ENCODE measurements at places on chromosomes 4 and X.

- DNase-seq: no peak
Observed at GRCh38 chr4:94947681-94948108, 189.9 kb downstream of the BMPR1B start.

GRCh38 chr4:40206426-40206825, 9.6 kb downstream of the RHOH start:
- DNase-seq: no peak

DNA sequence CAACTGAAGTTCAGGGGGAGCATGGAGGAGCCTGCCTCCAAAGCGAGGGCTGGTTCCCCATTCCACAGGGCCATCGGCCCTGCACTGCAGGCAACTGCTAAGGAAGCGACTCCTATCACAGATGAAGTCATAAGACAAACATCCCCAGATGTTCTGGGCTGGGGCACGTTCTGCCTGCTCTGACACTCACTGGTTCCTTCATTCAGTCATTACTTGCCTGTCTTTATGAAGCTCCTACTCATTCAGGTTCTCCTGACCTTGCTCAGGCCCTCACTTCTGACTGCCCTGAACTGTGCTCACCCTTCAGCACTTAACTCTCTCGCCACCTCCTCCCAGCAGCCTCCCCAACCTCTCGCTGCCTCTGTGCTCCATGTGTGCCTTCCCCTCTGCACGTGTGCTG, 2.5 kb upstream of the SLC2A9 start:
- DNase-seq: no peak

DNA sequence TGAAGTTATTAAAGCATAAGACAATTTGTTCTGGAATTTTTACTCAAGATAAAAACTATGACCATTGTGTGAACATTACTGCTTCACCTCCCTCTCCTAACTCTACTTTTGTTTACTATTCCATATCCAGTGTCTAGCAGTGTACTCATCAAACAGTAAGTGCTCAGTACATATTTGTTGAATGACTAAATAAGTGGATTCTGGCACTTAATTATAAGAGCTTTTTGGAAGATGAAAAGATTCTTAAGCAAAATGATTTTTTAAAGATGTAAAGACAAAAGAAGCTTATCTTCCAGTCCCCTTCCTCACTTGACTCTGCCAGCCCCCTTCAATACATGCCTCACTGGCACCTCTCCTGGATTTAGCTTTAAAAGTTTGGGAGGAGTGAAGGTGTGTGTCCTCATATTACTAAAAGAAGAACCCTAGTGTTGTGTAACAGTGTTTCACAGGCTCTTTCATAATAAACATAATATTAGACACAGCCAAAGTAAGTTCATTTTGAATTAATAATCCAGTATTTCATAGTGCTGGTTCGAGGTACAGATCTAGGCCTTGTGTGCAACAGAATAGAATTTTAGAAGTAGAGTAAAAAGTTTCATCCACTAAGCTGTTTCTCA, 53.0 kb downstream of the GAB1 start:
- no peak for DNase-seq

DNA sequence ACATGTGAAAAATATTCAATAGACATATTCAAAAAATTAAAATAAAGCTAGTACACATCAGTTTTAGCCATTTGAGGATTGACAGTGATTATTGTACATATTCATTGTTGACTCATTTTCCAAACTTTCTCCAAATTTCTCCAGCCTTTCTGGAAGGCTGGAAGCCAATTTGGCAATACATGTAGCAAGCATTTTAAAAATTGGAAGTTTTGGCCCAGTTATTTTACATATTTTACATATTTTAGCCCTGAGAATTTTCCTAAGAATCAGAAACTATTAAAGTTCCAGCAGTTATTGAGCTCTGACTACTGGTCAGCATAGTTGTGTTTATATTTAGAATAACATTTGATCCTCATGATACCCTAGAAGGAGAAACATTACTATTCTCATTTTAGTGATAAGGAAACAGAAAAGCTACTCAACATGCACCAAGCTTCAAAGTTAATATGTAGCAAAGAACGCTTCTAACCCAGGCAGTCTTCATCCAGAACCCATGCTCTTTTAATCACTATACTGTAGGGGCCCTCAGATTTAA, 3.2 kb downstream of the CABS1 start:
- no peak for DNase-seq

DNA sequence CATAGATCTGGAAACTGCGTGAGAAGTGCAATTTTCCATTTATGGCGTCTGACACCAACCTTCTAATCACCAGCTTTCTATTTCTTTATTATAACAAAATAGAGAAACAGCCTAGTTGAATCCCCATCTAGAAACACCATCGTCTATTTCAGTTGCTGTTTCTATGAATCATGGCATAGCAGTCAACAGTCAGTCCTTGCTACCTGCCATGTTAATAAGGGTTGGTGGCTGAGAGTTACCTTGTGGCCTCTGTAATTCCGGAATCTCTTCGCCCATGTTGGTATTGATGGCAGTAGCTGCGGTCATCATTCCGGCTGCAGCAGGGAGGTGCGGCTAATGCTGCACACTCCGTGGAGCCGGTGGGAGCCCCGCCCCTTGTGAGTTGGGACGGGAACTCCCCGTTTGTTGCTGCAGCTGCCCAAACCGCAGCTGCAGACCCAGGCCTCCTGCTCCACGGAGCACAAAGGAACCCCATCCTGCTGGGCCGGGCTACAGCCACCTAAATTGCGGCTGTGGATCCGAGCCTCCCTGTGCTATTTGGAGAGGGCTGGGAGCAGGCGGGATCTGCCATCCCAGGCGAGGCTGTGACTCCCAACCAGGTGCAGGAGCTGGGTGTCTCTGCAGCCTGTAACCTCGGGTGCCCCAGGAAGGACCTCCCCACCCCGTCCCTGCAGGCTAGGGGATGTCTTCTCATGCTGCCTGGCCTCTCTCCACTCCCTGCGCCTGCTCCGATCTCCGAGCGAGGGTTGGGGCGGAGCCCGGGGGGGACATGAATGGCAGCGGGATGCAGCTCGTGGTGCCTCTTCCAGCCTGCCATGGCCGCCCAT, 115.4 kb upstream of the STK26 start:
- no peak for DNase-seq

DNA sequence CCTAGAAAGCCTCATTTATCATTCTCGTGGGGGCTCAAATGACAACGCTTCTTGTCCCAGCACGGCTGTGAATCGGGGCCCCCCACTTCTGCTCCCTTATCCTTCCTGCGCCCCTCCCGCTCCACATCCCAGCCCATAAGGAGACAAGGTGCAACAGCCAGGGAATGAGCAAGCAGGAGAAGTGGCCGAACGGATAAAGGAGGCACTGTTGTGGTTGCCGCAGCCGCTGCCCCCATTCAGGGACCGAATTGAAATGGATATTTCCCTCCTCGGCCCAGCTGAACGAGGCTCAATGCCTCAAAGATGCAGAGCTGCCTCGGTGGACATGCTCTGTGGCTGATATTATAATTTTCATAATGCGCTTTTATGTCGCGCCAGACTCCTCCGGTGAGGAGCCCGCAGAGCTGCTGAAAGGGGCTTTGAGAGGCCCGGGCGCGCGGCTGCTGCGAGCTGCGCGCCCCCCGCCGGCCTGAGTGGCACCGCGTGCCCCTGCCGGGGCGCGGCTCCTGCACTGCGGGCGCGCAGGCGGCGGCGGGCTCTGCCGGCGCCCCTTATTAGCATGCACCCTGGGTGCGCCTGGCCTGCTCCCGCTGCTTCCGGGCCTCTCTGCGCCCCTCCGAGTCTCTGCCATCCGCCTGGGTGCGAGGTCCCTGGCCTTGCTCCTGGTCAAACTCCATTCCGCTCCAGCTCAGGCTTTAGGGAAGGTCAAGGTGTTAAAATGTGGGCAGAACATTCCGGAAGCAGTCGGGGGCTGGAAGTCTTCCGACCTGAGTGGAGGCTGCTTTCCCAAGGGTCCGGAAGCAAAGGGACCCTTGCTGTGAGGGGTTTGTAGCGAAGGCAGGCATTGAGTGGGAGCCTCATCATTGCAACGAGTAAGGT, 68.2 kb upstream of the TMEM33 start:
- no peak for DNase-seq

- no peak for DNase-seq
Observed at GRCh38 chrX:41664908-41665307, 23.9 kb upstream of the GPR34 start.

GRCh38 chrX:154357205-154357604, 17.2 kb downstream of the FLNA start:
- DNase-seq: no peak

DNA sequence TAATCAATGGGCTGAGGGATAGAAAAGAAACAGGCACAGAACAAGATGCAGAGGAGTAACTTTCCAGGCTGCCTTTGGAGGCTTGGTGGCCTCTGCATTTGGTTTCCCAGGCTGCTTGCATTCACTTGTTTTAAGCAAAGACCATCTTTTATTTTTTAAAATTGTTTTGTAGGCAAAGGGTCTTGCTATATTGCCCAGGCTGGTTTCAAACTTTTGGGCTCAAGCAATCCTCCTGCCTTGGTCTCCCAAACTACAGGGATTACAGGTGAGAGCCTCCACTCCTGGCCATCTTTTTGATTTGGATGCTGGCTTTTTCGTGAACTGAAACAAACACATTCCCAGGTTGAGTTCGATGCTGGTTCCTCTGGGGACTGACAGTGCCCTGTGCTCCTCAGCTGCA, 74.1 kb downstream of the SLC9A6 start:
- DNase-seq: no peak

DNA sequence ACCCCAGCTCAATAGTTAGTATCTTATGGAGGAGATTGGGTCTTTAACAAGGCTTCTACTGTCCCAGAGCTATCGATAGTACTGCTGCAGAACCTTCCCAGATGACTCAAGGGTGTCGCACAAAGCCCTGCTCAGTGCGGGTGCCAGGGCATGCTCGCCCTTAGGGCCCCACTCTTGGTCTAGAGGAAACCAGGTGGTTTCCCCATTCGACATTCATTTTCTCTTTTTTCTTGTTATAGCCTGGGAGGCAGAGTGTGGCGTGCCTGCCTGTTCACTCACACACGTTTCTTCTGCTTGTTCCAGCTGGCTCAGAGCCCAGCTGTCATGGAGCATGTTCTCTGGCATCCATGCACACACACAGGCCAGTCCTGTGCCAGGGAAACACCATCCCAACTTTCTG, 144.5 kb downstream of the SMIM20 start:
- DNase-seq: no peak

- no peak for DNase-seq
Observed at GRCh38 chr4:61805227-61805626, 605.1 kb downstream of the ADGRL3 start.

DNA sequence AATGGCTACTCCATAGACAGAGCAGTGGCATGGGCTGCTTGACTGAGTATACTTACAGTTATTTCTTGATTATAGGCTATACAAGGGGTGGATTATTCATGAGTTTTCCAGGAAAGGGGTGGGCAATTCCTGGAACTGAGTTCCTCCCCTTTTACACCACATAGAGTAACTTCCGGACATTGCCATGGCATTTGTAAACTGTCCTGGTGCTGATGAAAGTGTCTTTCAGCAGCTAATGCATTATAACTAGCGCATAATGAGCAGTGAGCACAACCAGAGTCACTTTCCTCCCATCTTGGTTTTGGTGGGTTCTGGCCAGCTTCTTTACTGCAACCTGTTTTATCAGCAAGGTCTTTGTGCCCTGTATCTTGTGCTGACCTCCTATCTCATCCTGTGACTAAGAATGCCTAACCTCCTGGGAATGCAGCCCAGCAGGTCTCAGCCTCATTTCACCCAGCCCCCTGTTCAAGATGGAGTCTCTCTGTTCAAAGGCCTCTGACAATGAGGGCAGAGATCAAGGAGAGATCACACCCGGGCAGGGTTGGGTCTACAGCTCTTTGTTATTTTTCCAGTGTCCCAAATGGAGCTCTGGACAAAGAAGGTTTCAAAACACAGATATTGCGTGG, 468.4 kb upstream of the PRKX start:
- DNase-seq: no peak

- no peak for DNase-seq
Observed at GRCh38 chrX:136347706-136348105, 46.9 kb downstream of the ADGRG4 start.

- no peak for DNase-seq
Observed at GRCh38 chrX:56069299-56069931, 162.7 kb upstream of the KLF8 start.

DNA sequence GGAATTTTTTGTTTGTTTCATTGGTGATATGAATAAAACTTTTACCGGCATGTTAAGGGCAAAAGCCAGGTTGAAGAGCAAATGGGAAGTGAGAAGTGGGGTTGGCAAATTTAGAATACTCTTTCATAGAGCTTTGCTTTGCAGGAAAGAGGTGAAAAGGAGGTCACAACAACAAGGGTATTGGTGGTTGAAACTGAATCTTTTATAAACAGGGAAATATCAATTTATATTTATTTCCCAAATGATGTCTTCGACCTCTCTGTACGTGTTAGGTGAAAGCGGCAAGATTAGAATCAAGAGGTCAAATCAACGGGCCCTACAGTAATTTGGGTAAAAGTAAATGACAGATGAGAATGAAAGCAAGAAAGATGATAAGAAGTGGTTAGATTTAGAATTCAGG, 3.4 kb downstream of the SMR3A start:
- no peak for DNase-seq

- DNase-seq: no peak
Observed at GRCh38 chr4:71691416-71692073, 92.3 kb downstream of the GC start.

DNA sequence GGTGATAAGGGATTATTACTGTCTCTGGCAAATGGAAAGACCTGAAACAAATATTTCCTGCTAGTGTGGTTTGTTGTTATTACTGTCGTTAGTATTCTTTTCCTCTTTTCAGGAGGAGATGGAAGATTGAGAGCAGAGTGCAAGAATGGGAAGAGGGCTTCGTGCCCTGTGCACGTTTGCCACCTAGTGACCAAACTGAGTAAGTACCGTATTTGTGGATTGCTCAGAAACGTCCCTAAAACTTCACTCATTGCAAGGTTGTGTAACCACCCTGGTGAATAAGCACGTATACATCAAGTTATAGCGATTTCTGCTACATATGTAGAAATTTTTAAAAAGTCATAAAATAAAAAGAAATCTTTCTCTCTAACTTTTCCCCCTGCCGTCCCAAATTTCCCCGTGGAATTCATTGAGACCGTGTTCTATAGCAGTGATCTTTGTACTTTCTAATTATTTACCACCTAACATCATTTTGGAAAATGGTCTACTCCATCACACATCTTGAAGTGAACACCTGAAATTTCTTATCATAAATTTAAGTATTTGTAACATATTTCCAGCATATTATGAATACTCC, 24.3 kb downstream of the LINC00632 start:
- DNase-seq: no peak

GRCh38 chr4:53987761-53988171, 76.6 kb downstream of the CHIC2 start:
- no peak for DNase-seq

GRCh38 chr4:166128403-166128802, 255.4 kb downstream of the TLL1 start:
- no peak for DNase-seq

GRCh38 chr4:81195475-81195874, 19.5 kb downstream of the PRKG2 start:
- no peak for DNase-seq

Data from stimulated activated CD8-positive, alpha-beta memory T cell treated with anti-CD3 and anti-CD28 coated beads, Interleukin-4, amount 100 ng/mL, for 1 hour (primary cell).